ENCODE measurements at places on chromosomes 6 and 20.

GRCh38 chr6:47344022-47344421, 34.3 kb upstream of the TNFRSF21 start:
- no peak for DNase-seq

DNA sequence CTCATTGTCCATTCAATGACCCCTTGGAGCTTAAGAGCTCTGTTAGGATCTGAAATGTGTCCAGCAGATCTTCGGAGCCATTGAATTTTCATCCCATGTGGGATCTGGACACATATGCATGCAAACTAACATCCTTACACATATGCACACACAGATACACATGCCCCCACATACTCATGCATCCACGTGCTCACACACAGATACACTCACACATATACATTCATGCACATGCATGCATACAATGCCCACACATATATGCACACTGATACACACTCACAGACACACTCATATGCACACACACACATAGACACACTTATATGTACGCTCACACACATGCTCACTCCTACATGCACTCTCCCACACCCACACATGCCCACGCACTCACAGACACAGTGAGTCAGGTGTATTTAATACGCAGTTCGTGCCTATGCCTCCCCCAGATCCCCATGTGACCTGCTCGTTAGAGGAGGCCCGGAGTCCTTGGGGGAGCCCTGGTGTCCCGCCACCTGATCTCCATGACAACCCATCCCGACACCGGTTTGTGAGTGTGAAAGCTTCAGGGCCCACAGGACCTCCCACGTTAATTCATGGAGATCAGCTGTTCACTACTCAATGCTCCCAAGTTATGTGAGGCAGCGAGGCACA, 121.9 kb upstream of the SULF2 start:
- no peak for DNase-seq

DNA sequence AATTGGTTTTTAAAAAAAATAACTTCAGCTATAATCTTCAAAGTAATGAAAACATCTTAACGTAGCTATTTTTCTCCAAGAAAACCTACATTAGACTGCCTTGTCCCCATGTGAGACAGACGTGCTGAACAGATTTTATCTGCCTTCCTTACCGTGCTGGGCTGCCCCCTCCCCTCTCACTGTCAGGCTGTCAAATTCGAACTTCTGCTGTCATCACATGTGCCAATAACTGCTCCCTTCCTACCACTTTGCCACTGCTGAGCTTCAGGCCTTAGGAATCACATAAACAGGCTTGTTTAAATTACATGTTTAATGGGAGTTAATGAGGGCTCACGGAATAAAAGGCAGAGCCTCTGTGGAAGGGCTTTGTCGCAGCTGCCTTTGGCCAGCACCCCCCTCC, 77.0 kb upstream of the NHSL1 start:
- no peak for DNase-seq

DNA sequence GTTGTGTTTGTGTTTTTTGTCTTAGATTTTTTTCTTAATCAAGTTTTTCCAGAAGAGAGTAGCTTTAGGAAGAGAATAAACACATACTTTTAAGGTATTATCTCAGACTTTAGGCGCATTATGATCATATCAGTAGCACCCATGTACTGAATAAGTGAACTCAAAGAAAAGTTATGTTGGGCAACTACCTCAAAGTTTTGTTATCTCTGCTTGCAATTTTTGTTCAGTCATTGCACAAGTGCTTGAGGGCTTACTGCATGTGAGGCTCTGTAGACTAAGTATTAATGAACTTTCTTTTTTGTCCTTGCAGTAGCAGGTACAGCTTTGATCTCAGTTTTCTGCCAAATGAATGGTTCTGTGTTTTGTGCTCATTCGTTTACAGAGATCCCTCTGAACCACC, 189.0 kb downstream of the SLC16A10 start:
- no peak for DNase-seq

- DNase-seq = no peak
Measured at GRCh38 chr6:140636271-140636907, 1261.9 kb upstream of the CITED2 start.

DNA sequence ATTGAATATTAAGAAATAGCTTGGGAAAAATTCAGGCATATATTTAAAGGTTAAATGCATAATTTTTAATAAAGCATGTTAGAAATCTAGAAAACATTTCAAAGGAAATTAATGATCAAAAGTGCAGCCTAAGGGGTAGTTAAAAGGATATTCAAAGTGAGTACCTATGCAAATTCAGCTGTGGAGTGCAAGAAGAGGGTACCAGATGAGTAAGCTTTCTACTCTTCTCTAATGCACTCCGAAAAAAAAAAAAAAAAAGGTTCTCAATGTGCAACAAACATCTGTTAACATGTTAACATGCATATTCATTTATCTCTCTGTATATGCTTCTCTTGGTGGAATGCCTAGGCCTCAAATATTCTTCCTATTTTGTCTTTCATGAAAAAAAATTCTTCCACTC, 32.0 kb upstream of the KATNA1 start:
- DNase-seq = no peak

GRCh38 chr6:79463621-79464050, 73.6 kb downstream of the LCA5 start:
- no peak for DNase-seq

- DNase-seq = no peak
Measured at GRCh38 chr20:45100563-45101245, at the start of gene KCNS1. TSS of gene KCNS1 (minus strand) at chr20:45101127. CDS start at chr20:45099236, 1,891 bp downstream.

- no peak for DNase-seq
Measured at GRCh38 chr6:90444160-90444714, 142.6 kb downstream of the MAP3K7 start.

DNA sequence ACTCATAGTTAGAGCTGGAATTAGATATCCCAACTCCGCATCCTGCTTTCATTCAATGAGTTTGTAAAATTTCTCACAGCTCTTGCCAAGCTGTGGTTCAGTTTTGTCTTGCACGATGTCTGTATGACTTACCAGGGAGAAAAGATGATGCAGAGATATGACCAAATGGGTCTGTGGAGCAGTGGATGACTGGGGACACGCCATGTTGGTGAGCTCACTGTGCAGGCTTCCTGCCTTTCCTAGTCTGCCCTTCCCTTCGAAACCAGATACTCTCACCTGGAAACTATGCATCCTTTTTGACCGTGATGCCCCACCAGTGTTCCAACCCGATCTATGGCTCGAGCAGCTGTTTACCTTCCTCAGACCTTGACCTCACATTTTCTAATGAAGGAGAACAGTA, 262.7 kb upstream of the BMP2 start:
- no peak for DNase-seq

Data from AG09319 (cell line).